CD8-positive, alpha-beta T cell (primary cell): ENCODE measurements at places on chromosomes 4 and X. TPM values are rescaled to one million over a fixed set of nuclear protein-coding genes. Genes with fewer than 3 reads are reported as not detected.

The H2BW2 gene
- total RNA-seq, result not detected

The SPANXC gene
- not detected for total RNA-seq

The ARHGAP6 gene
- total RNA-seq, result not detected

The GAGE12H gene
- total RNA-seq, result not detected

The MORC4 gene
- 8.4 TPM for total RNA-seq

The TRPC5OS gene
- total RNA-seq, result not detected

The SLC2A9 gene
- total RNA-seq, result 1.1 TPM

The TMPRSS11B gene
- total RNA-seq, result not detected

The SHISA3 gene
- total RNA-seq, result not detected

The FGF2 gene
- total RNA-seq, result not detected

The PHEX gene
- 0.41 TPM for total RNA-seq

The CYP2U1 gene
- 3.6 TPM for total RNA-seq

The TNIP2 gene
- 56.5 TPM for total RNA-seq

The ARL9 gene
- not detected for total RNA-seq

The REPS2 gene
- not detected for total RNA-seq

The PCSK1N gene
- 4.9 TPM for total RNA-seq

The NEIL3 gene
- total RNA-seq, result 0.35 TPM

The FAM9C gene
- total RNA-seq, result not detected

The DCAF12L2 gene
- not detected for total RNA-seq

The TCEAL2 gene
- total RNA-seq, result 0.68 TPM

The CLDN34 gene
- not detected for total RNA-seq

The NDUFC1 gene
- total RNA-seq, result 25.5 TPM

The FGF5 gene
- total RNA-seq, result 0.05 TPM

The MAGEC1 gene
- total RNA-seq, result not detected

The OTC gene
- total RNA-seq, result not detected
